Activated T-helper 1 cell treated with anti-CD3 and anti-CD28 coated beads, Interleukin-2, amount 50 U/mL, for 16 hours (primary cell): ENCODE measurements at places on chromosomes 2 and 18.

DNA sequence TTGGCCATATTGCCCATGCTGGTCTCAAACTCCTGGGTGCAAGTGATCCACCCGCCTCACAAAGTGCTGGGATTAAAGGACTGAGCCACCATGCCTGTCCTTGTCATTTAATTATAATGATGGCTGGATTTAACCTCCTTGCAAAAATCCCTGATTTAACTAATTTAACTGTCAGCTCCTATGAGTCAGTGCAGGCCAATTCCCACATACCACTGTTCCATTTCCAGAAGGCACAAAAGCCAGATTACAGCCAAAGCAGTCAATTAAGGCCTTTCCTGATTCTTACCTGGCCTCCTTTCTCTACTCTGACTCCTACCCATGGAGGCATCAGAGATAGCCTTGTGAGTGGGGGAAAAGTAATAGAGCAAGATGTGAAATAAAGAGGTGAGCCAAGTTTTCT lies 12.3 kb upstream of the SLC35F5 start:
- no peak for DNase-seq

DNA sequence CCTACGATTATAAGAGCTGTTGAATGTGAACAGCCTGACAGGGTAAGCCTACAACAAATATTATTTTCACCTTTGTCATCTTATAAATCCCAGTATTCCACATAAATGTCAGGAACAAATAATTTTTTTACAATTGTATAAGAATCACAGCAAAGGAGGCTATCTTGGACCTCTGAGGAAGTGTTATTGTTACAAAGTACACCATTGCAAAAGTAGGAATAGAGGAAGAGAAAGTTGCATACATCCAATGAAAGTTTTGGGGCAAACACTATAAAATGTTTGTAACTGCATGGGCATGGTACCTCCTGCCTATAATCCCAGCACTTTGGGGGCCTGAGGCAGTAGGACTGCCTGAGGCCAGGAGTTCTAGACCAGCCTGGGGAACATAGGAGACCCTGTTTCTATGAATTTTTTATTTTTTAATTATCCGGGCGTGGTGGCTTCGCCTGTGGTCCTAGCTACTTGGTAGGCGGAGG lies 715 bp upstream of the MEMO1 start:
- DNase-seq: no peak

GRCh38 chr2:15242936-15243461 lies 318.1 kb downstream of the NBAS start:
- no peak for DNase-seq

GRCh38 chr2:241997017-241997416 lies 127.5 kb downstream of the RTP5 start:
- no peak for DNase-seq

- DNase-seq: no peak
Measured at GRCh38 chr18:55473058-55473457, 114.9 kb downstream of the TCF4 start.

DNA sequence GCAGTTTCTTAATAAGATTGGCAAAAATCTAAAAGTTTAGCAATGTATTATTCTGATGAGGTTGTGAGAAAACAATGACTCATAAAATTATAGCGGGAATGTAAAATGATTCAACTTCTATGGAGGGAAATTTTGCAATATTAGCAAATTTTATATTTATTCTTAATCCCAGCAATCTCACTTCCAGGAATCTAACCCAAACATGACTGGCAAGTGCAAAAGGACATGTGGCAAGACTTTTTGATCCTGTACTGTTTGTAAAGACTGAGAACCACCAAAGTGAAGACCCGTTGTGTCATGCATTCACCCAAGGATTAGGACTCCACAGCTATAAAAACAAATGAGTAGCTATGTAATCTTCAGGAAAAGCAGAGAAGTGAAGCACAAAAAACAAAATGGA lies 234.8 kb upstream of the KYNU start:
- no peak for DNase-seq

DNA sequence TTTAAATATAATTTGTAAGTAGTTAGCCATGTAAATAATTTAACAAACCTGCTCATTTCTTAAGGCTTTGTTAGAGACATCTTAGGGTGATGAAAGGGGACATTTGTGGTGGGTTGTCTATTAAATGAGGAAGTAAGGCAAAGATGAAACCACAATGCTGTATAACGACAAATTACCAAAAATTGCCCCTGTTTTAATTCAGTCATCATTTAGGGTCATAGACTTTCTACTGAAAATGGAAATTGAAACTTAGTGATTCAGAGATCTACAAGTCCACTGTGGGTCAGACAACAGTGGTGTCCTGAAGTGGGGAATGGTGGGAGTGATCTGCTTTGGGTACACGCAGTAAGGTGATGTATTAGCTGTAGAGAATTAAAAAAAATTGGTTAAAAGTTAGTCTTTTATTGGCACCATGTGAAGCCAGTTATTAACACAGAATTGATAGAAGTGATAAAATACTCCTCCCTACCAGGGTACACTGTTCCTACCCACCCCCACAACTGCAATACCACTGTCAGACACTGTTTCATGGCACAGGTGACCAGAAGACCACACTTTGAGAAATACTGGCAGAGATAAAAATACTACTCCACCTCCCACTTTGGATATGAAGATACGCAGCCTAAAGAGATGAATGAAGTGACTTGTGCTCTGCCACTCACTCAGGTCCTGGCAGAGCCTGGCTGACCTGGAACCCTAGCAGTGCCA lies 13.4 kb downstream of the CERS6 start:
- DNase-seq: no peak

DNA sequence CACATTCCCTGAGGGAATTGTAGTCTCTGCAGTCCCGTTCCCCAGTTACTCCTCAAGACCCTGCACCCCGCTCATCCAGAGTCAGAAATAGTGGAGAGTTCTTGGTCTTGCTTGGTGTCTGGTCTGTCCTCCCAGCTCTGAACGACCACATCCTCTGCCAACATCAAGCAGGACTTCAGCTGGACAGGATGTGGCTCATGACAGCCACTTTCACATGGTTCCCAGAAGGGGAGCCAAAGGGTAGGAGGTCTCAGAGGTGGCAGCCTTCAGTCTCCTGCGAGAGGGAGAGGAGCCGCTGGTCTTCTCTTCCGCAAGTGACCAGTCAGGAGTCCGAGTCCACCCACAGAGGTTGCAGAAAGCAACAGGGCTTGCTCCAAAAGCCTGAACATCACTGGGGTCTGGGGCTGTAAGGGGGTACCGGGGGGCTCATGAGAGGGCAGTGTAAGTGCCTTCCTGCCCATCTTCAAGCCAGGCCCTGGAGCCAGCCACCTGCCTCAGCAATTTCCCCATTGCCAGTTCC lies 29.8 kb downstream of the B3GNT7 start:
- no peak for DNase-seq

DNA sequence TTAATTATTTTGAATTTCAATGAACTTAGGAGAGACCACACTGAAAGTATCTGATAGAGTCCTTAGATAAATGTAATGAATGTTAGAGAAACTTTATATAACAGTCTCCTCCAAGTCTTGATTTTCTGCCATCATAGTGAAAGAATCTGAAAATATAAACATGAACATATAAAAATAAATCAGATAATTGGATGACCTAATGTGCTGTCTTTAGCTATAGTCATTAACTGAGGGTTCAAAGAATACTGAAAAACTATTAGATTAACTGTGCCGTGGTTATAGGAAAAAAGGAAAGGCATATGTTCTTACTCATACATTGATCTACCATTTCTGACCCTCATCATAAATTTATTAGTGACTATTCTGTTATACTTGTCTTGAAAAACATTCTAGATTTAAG lies 47.0 kb upstream of the SPAG16 start:
- no peak for DNase-seq
